Left ventricle myocardium inferior (tissue), 1 donor: ENCODE measurements at places on chromosomes 7 and 10. TPM values are rescaled to one million over a fixed set of nuclear protein-coding genes. Genes with fewer than 3 reads are reported as not detected.
A peak's percentile ranks its signal among the peaks of the same experiment; 100 is the strongest.

ZNF736 gene
- total RNA-seq, result 4.1 TPM

SPDYE11 gene
- not detected for total RNA-seq

HMX2 gene
- total RNA-seq, result not detected

- DNase-seq, result peak; percentile 89
Observed at GRCh38 chr7:73308665-73309214, at the start of gene NSUN5. Gene NSUN5 (minus strand): TSS chr7:73308826. CDS start chr7:73308790, 36 bp downstream.

DNA sequence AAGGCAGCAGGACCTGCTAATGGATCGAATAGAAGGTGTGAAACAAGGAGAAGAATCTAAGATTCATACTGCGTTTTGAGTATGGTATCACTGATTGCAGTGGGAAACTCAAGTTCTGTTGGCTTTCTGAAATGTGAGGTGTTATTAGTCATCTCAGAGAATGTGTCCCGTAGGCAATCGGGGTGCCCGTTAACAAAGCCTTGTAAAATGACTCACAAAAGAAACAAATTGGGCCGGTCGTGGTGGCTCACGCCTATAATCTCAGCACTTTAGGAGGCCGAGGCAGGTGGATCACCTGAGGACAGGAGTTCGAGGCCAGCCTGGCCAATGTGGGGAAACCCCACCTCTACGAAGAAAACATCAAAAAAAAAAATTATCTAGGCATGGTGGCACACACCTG is 118.2 kb upstream of the C7orf33 start:
- DNase-seq, result no peak

DNA sequence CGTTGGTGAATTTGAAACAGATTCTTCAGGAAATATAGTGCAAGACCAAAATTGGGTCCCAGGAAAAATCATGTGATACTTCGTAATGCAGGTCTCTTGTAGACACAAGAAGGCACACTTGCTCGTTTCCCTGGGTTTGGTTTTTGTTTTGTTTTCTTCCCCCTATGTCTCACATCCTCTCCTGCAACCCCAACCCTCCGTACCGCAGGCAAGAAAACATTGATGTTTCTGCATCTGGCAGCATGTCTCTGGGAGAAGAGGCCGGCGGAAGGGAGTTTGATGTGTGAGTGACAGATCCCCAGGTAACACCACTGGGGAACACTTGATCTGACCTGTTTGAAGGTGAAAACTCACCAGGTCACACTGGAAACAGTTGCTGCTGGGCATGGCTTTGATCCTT is 718.5 kb downstream of the AUTS2 start:
- no peak for DNase-seq

- DNase-seq, result no peak
Observed at GRCh38 chr7:70044064-70044463, 445.8 kb downstream of the AUTS2 start.

GRCh38 chr10:97168645-97169044 is 17.1 kb downstream of the SLIT1 start:
- no peak for DNase-seq

- no peak for DNase-seq
Observed at GRCh38 chr7:66277492-66277891, 72.4 kb downstream of the TPST1 start.

DNA sequence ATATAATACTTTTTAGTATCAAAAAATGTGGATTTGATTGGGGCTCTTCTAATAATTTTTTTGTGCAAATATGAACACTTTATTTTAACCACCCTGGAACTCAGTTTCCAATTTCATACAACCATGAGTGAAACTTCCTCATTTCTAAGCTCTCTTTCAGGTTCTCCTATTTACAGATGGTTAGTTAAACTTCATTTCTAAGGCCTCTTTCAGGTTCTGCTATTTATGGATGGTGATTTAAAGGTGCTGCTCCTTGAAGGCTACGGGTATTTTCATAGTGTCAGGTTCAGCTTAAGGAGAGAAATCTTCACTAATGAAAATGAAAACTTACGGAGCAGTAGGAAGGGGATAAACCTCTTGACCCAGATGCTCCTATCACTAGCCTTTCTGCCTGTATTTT is 568.3 kb downstream of the KIF20B start:
- DNase-seq, result no peak
